ENCODE measurements at places on chromosomes 12 and 14. TPM values are rescaled to one million over a fixed set of nuclear protein-coding genes. Genes with fewer than 3 reads are reported as not detected.

GRCh38 chr12:96234591-96235483 is 40.7 kb downstream of the ELK3 start:
- H3K36me3 ChIP-seq, result no peaks in the 10 kb centered on the region
- H3K27me3 ChIP-seq, result no peaks in the 10 kb centered on the region
- DNase-seq, result no peak
- no peak overlapping the region for H3K4me3 ChIP-seq
- peak overlapping the region; percentile 69 for H3K27ac ChIP-seq
- H3K4me1 ChIP-seq, result peaks cover 65% of the 10 kb centered on the region

DNA sequence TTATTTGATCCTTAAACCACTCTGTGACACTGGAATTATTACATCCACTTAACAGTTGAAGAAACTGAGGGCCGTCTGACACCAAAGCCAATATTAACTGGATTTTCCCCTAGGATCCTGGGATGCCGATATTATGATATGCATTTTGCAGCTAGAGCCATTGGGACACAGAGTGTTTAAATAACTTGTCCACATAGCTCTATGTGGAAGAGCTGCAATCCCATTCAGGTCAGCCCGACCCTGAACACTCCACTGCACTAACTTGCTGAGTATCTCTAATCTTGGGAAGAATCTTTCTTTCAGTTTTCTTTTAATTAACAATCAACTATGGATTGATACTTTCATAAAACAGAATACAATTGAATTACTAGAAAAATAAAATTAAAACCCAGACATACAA is 37.9 kb downstream of the RMST start:
- no peak overlapping the region for H3K27ac ChIP-seq
- H3K4me1 ChIP-seq, result no peaks in the 10 kb centered on the region
- no peaks in the 10 kb centered on the region for H3K27me3 ChIP-seq
- DNase-seq, result no peak
- no peaks in the 10 kb centered on the region for H3K36me3 ChIP-seq

DNA sequence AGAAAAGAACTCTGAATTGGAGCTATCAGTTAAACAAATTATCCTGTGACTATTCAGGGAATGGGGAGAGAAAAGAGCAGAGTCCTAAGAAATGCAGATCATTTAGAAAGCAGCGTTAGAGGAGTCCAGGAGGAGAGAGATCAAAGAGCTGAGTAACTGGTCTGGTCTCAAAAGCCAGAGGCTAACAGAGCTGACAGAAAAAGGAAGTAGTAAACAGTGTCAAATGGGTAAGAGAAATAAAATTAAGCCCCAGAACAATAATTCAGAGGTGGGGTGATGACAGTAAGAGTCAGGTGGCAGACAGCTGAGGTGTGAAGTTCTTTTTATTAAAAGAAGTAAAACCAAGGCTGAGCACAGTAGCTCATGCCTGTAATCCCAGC is 19.3 kb downstream of the GXYLT1 start:
- no peak for DNase-seq
- no peaks in the 10 kb centered on the region for H3K36me3 ChIP-seq
- H3K27me3 ChIP-seq, result no peaks in the 10 kb centered on the region

- H3K4me1 ChIP-seq, result peaks cover 17% of the 10 kb centered on the region
- DNase-seq, result no peak
- H3K36me3 ChIP-seq, result no peaks in the 10 kb centered on the region
- H3K27ac ChIP-seq, result peak overlapping the region; percentile 51
- no peak overlapping the region for H3K4me3 ChIP-seq
Observed at GRCh38 chr14:68982581-68982980, 3.5 kb upstream of the ACTN1 start.

- H3K27ac ChIP-seq, result no peak overlapping the region
- DNase-seq, result no peak
- no peaks in the 10 kb centered on the region for H3K36me3 ChIP-seq
- H3K4me1 ChIP-seq, result peaks cover 17% of the 10 kb centered on the region
Observed at GRCh38 chr12:31118347-31119191, 44.9 kb downstream of the DDX11 start.

DNA sequence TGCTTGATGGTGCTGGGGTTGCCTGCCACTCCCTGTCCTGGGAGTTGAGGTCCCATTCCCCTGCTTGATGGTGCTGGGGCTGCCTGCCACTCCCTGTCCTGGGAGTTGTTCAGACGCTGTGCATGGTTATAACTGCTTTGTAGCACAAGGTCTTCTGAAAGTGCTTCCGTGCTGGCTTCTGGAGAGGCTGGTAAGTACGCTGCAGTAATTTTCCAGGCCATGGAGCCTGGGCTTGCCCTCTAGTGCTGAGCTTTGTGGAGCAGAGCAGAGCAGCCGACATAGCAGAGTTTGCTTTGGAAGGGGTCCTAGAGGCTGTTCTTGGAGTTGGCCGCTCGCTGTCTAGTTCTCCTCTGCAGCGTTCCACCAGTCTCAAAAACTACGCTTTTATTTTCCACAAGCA is 6.3 kb downstream of the B4GALNT3 start:
- H3K4me3 ChIP-seq, result peak overlapping the region; percentile 13
- peak; percentile 68 for DNase-seq
- H3K4me1 ChIP-seq, result peaks cover 61% of the 10 kb centered on the region
- peak overlapping the region; percentile 78 for H3K27ac ChIP-seq
- peaks cover 3% of the 10 kb centered on the region for H3K27me3 ChIP-seq

- peak overlapping the region; percentile 11 for H3K27ac ChIP-seq
- DNase-seq, result no peak
- peaks cover 28% of the 10 kb centered on the region for H3K27me3 ChIP-seq
- no peaks in the 10 kb centered on the region for H3K36me3 ChIP-seq
Observed at GRCh38 chr12:53094394-53094787, 3.1 kb upstream of the IGFBP6 start.

DNA sequence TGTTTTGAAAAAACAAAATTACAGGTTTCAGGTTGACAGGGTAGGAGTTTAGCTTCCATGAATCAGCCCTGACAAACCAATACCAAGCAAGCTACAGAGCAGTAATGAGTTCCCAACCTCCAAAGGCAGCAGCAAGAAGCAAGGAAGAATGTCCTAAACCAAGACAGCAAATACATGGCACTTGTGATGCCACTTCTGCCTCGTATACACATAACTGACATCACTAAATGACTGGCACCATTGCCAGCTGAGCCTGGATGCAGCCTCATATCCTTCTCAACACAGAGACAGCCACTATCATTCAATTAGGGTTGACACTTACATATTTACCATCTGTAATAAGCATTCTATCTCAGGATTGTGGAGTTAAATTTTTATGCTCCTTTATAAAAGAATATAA is 35.0 kb upstream of the MDM1 start:
- DNase-seq, result no peak
- H3K27ac ChIP-seq, result no peak overlapping the region
- H3K4me1 ChIP-seq, result peaks cover 27% of the 10 kb centered on the region
- no peaks in the 10 kb centered on the region for H3K27me3 ChIP-seq

GRCh38 chr14:33081259-33081658 is 142.6 kb downstream of the NPAS3 start:
- no peak for DNase-seq
- H3K4me3 ChIP-seq, result no peak overlapping the region
- no peaks in the 10 kb centered on the region for H3K4me1 ChIP-seq
- H3K27ac ChIP-seq, result no peak overlapping the region
- H3K27me3 ChIP-seq, result no peaks in the 10 kb centered on the region
- no peaks in the 10 kb centered on the region for H3K36me3 ChIP-seq

GRCh38 chr14:38808734-38809455 is 294.1 kb downstream of the SEC23A start:
- H3K36me3 ChIP-seq, result no peaks in the 10 kb centered on the region
- H3K27me3 ChIP-seq, result no peaks in the 10 kb centered on the region
- DNase-seq, result peak; percentile 86

DNA sequence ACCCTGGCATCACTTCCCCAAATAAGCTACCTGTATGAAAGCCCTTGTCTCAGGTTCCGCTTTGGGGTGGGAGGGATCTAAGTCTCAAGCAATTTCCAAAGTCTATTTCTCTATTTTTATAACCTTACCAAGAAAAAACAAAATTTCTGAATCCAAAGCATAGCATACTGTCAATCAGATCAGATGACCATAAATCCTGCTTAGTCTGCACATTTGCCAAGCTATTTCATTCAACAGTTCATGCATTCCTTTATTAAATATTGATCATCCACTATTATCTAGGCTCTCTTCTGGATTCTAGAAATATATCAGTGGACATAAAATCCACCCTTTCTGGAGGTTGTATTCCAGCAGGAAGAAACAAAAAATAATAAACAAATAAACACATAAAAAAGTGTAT is 263.5 kb upstream of the USP15 start:
- no peaks in the 10 kb centered on the region for H3K4me1 ChIP-seq
- H3K4me3 ChIP-seq, result no peak overlapping the region
- DNase-seq, result no peak
- no peaks in the 10 kb centered on the region for H3K36me3 ChIP-seq
- no peaks in the 10 kb centered on the region for H3K27me3 ChIP-seq

GRCh38 chr12:47800582-47800981 is 19.1 kb downstream of the HDAC7 start:
- no peaks in the 10 kb centered on the region for H3K27me3 ChIP-seq
- no peak overlapping the region for H3K4me3 ChIP-seq
- peaks cover 58% of the 10 kb centered on the region for H3K4me1 ChIP-seq
- DNase-seq, result no peak
- peaks cover 13% of the 10 kb centered on the region for H3K36me3 ChIP-seq

GRCh38 chr12:113609692-113610469 is 138.2 kb upstream of the LHX5 start:
- peaks cover 69% of the 10 kb centered on the region for H3K27me3 ChIP-seq
- H3K4me1 ChIP-seq, result no peaks in the 10 kb centered on the region
- DNase-seq, result no peak
- H3K36me3 ChIP-seq, result no peaks in the 10 kb centered on the region

- peak; percentile 52 for DNase-seq
- H3K36me3 ChIP-seq, result no peaks in the 10 kb centered on the region
- H3K4me1 ChIP-seq, result peaks cover 11% of the 10 kb centered on the region
Observed at GRCh38 chr12:48818831-48819590, 715 bp downstream of the CACNB3 start.

DNA sequence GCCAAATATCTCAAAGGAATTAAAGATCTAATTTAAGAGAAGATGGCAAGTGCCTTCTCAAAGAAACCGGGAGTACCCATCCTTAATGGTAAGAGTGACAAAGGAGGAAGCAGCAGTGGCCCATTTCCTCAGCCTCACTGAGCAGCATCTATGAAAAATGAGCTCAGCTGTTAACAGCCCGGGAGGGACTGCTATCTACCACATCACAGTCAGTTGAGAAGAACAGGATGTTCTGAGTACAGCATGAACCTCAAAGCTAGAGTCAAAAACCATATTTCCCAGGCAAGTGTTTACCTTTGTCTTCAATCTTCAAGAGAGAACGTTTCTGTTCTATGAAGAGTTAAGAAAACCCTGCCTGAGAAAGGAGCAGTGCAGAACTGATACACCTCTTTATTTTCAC is 115.0 kb downstream of the BTG1 start:
- H3K27me3 ChIP-seq, result no peaks in the 10 kb centered on the region
- peak overlapping the region; percentile 72 for H3K27ac ChIP-seq
- no peak overlapping the region for H3K4me3 ChIP-seq
- peaks cover 68% of the 10 kb centered on the region for H3K4me1 ChIP-seq

- no peaks in the 10 kb centered on the region for H3K4me1 ChIP-seq
- H3K27me3 ChIP-seq, result peaks cover 9% of the 10 kb centered on the region
- no peak overlapping the region for H3K4me3 ChIP-seq
- no peak overlapping the region for H3K27ac ChIP-seq
- DNase-seq, result no peak
- no peaks in the 10 kb centered on the region for H3K36me3 ChIP-seq
Observed at GRCh38 chr14:23345987-23346692, 6.5 kb downstream of the SLC22A17 start.

DNA sequence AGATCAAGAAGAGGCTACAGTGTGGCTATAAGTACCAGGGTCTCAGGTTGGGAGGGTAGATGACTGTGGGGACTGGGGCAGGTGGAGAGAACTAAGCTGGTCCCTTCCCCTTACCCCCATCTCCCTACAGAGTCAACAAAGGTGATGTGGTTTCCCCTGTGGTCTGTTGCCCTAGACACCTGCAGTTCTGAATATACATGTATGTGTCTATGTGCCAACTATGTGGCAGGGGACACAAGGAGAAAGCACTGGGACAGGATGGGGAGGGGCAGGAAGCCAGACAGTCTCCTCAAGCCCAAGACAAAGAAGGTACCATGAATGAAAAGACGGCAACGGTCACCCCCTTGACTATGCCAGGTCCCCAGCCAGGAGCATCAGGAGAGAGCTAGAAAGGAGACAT is 4.5 kb upstream of the HDAC7 start:
- H3K4me3 ChIP-seq, result no peak overlapping the region
- peaks cover 43% of the 10 kb centered on the region for H3K4me1 ChIP-seq
- no peak for DNase-seq
- no peaks in the 10 kb centered on the region for H3K36me3 ChIP-seq
- no peaks in the 10 kb centered on the region for H3K27me3 ChIP-seq

DNA sequence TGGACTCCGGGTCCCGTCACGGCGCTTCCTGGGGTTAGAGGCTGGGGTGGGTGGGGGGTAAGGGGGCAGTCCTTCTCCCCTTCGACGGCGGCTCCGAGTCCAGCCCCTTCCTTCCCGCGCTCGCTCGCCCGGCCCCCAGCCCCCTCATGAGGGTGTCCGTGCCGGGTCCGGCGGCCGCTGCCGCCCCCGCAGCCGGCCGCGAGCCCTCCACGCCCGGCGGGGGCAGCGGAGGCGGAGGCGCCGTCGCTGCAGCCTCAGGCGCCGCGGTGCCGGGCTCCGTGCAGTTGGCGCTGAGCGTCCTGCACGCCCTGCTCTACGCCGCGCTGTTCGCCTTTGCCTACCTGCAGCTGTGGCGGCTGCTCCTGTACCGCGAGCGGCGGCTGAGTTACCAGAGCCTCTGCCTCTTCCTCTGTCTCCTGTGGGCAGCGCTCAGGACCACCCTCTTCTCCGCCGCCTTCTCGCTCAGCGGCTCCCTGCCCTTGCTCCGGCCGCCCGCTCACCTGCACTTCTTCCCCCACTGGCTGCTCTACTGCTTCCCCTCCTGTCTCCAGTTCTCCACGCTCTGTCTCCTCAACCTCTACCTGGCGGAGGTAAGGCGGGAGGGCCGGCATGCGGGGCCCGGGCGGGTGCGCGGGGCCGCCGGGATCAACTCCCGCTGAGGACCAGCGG is 500 bp downstream of the GPR137C start:
- DNase-seq, result peak; percentile 35
- H3K27me3 ChIP-seq, result no peaks in the 10 kb centered on the region
- peaks cover 20% of the 10 kb centered on the region for H3K4me1 ChIP-seq
- peak overlapping the region; percentile 83 for H3K4me3 ChIP-seq
- H3K36me3 ChIP-seq, result no peaks in the 10 kb centered on the region

- no peak overlapping the region for H3K27ac ChIP-seq
- no peak overlapping the region for H3K4me3 ChIP-seq
- no peak for DNase-seq
Observed at GRCh38 chr12:102539651-102540553, 59.5 kb upstream of the IGF1 start.

SOX5 gene
- total RNA-seq, result 1.00 TPM

TMEM121 gene
- 0.48 TPM for total RNA-seq

ZNF839 gene
- 10.4 TPM for total RNA-seq

GPD1 gene
- 22.1 TPM for total RNA-seq

NOXRED1 gene
- 1.2 TPM for total RNA-seq

SERPINA9 gene
- not detected for total RNA-seq

B4GALNT1 gene
- total RNA-seq, result 2.1 TPM

CPSF6 gene
- total RNA-seq, result 28.1 TPM

ITGB7 gene
- total RNA-seq, result 0.60 TPM

OTOGL gene
- total RNA-seq, result 0.32 TPM

SLC2A3 gene
- total RNA-seq, result 9.7 TPM

POU6F1 gene
- 6.5 TPM for total RNA-seq

MORN3 gene
- total RNA-seq, result 0.48 TPM

All from transverse colon (tissue), 4 donors.